Activated naive CD4-positive, alpha-beta T cell treated with anti-CD3 and anti-CD28 coated beads, Interleukin-2, amount 50 U/mL, for 72 hours (primary cell): ENCODE measurements at places on chromosomes 3 and 15. TPM values are rescaled to one million over a fixed set of nuclear protein-coding genes. Genes with fewer than 3 reads are reported as not detected.

SLC22A13 gene
- 0.11 TPM for total RNA-seq

C3orf85 gene
- total RNA-seq: not detected

GPR171 gene
- total RNA-seq: 31.2 TPM

THPO gene
- total RNA-seq: not detected

GPR160 gene
- 7.2 TPM for total RNA-seq

RHCG gene
- not detected for total RNA-seq

IL17RB gene
- 0.12 TPM for total RNA-seq

ITGA11 gene
- total RNA-seq: 0.27 TPM

LIPC gene
- total RNA-seq: 0.98 TPM

MOBP gene
- total RNA-seq: not detected
